Stimulated activated CD4-positive, alpha-beta T cell treated with anti-CD3 and anti-CD28 coated beads, Interleukin-15, amount 100 ng/mL, for 1 hour (primary cell): ENCODE measurements at places on chromosomes 5 and 9.
A peak's percentile ranks its signal among the peaks of the same experiment; 100 is the strongest.

DNA sequence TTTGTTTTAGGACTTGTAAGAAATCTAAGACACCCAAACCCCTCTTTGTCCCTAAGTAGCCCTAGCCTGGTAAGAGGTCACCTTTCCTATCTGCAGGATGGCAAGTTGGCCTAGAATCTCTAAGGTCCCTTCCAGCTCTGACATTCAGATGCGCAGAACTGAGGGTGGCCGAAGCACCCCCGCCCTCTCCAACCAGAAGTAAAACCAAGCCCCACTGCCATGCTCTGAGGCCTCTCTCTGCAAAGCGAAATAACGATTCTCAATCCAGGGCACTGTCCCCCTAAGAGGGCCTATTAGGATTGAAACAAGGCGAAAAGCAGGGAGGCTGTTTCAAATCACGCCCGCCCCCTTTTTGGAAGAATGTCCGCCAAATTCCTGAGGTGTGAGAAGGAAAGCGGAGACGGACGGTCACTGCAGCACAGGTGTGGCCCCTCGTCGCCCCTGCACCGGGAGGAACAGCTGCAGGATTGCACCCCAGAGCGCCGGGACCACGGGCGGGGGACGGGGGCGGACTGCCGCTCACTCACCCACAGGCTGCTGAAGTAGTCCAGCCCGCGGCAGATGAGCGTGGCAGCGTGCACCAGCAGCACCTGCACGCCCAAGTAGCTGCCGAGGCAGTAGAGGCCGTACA lies 824 bp downstream of the TMEM245 start:
- no peak for DNase-seq

DNA sequence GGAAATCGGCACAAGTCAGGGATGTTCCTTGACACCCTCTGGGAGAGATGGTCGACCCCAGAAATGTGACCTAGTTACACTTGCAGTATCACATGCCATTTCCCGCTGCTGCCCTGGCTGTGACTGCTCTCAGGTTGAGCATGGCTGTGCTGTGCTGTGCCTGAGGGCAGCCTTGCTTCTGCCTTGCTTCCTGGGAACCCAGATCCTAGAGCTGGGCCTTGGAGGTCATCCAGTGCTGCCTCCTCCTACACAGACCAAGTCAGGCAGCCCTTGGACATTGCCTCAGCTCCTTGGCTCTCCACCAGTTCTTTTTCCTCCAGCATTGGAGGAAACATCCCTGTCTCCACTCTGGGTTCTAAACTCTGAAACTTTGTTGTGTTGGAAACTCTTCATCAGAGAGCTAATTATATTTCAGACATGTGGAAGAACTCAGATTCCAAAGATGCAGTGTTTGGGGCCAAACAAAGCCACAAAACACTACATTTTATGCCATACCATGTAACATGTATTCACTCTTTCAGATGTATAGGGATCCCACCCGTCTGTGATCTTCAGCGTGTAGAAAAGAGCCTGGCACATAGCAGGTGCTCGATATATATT lies 6.1 kb downstream of the MAMDC2 start:
- DNase-seq: no peak

GRCh38 chr5:65271906-65272305 lies 209.8 kb downstream of the ADAMTS6 start:
- DNase-seq: no peak

- DNase-seq: no peak
Observed at GRCh38 chr5:173721601-173722232, 105.3 kb upstream of the BOD1 start.

DNA sequence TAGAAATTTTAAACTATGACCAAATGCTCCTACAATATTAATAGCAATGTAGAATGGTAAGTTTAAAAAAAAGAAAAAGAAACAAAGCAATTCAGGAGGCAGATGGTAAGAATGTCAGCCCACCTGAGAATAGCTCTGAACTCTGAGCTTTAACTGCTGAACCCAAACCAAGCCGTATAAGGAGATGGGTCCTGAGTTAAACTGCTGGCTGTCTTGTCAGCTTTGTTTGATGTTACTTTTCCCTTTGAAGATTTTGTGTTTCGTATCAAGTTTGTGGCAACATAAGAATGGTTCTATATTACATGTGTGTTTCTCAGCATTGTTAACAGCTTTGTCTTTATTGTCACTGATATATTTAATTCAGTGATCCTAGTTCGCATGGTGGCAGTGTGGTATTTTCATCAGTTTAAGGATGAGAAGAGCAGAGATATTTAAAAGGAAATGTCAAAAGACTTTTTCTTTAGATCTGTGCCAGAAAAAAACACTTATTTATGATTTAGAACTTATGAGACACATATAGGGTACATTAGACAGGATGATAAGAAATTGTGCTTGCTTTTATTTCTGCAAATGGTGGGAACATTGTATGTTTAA lies 390.1 kb downstream of the CCDC171 start:
- no peak for DNase-seq

- DNase-seq: no peak
Observed at GRCh38 chr9:621201-621855, 220.2 kb upstream of the DMRT1 start.

GRCh38 chr9:120894321-120895148 lies 17.5 kb upstream of the PHF19 start:
- DNase-seq: no peak

DNA sequence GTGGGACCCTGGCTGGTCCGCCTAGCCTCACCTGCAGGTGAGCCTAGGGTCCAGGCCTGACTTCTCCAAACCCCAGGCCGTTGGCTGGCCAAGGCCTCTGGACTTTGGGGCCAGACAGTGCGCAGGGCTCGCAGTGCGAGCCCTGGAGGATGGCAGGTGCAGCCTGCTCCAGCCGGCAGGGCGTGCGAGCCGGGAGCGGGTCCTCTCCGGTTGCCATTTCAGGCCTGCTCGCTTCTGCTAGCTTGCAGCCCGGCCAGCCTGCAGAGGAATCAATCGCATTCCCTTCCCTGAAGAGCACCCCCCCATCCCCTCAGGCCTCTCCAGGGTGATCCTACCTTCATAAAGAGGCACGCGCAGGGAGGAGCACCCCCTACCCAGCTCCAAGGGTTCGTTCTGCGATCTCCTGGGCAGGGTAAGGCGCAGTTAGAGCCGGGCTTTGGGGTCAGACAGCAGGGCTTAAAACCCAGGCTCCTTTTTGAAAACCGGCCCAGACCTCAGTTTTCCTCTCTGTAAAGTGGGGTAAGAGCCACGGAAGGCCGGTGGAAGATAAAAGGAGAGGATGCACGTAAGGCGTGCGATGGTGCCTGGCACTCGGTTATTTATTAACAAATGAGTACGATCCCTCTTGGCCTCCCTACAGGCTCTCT lies 6.2 kb downstream of the BARHL1 start:
- DNase-seq: no peak

DNA sequence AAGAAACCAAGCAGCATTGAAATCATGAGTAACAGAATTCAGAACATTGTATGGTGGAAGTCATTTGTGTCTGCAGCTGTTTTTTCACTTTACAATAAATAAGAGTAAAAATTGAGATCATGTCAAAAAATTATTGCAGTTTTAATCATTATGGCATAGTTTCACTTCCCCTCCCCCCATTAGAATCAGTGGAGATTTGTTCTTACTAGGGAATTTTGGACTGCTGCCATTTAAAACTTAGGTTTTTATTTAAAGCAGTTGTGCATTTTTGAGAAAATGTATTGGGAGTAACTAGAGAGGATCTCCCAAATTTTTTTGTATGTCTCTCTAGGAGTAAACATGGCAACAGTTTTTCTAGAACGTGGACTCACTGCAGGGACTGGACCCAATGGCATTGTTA lies 20.4 kb downstream of the GTF3C4 start:
- DNase-seq: no peak

DNA sequence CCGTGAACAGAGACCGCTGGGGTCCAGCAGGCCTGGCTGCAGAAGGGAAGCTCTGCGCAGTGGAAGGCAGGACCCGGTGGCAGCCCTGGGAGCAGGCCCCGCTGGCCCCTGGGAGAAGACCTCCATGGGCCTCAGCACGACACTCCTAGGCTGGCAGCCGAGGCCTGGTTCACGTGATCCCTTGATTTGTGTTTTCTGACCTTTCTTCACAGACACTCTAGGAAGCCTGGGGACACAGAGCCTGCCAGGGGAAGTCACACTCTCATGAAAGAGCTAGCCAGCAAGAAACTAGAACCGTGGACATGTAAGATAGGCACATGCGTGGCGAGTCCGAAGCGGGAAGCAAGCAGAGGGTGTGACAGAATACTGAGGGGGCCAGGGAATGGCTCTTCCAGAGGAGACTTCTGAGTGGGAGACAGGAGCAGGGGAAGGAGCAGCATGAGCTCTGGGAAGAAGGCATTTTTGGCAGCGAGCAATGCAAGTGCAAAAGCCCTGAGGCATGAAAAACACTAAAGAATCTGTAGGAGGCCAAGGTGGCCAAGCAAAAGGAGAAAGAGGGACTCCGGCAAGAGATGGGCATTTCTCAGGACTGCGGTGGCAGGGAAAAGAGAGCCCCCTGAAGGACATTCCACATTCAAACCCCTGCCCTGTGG lies 26.6 kb upstream of the IL17B start:
- no peak for DNase-seq

DNA sequence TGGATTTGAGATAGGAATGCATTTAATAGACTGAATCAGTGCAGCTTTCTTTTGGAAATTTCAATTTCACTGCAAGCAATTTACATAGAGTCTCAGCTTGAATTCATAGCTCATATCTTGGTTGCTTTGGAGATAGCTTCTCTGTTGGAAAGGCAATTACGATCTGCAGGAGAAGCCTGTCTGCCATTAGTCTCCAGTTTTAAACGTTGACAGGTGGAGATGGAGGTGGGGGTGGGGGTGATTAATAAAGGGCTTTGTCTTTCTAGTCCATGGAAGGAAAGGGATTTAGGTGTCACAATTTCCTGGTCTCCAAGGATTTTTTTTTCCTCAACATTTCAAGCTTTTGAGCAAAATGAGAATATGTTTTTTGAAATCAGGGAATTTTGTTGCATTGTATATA lies 184.7 kb downstream of the CARTPT start:
- no peak for DNase-seq

- DNase-seq: peak; percentile 16
Observed at GRCh38 chr9:22452415-22453010, 5.9 kb downstream of the DMRTA1 start.

DNA sequence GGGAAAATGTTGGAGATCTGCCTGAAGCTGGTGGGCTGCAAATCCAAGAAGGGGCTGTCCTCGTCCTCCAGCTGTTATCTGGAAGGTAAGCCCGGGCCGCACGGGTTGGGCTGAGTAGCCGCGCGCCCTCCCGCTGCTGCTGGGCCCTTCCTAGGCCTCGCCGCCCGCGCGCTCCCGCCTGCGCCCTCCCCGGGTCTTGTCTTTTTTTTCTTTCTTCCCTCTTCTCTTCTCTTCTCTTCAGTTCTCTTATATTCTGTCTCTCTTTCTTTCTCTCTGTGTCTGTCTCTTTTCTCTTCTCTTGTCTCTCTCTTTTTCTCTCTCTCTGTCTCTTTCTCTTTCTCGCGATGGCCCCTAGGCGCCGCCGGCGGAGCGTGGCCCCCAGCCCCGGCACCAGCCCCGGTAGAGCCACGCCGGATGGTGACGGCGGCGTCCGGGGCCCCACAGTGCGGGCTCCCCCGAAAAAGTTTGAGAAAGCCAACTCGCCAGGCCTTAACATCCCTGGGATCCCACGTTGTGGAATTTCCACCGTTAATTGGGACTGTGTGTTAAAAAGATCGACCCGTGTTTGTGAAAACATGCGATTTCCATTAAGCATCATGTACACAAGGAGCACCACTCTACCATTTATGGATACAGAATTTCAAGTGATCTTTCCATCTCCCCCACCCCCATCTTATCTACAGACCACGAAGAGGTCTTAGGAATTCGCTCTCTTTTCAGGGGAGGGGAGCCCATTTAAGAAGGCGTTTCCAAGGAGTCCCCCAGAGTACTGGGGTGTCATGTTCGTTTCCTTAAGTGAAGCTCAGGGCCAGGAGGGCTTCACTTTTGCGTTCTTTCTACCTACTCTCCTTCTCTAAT lies 616 bp downstream of the ABL1 start:
- no peak for DNase-seq

DNA sequence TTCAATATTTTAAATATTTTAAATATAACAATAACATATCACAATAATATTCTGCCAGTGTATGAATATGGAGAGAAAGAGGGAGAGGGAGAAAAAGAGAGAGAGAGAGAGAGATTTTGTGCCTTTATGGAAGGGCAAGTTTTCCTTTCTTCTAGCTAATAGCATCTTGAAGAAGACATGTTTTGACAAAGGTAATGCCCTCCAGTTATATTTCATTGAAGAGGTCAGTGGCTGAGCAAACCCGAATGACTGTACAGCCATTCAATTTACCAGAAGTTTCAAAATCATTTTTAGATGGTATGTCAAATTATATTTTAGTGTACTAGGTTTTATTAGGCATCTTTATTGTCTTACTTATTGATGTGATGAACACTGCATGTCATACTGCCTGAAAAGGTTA lies 139.3 kb downstream of the EMB start:
- no peak for DNase-seq

GRCh38 chr5:39104221-39104620 lies 30.0 kb upstream of the RICTOR start:
- DNase-seq: no peak

- no peak for DNase-seq
Observed at GRCh38 chr5:121421646-121422045, 430.0 kb upstream of the FTMT start.

DNA sequence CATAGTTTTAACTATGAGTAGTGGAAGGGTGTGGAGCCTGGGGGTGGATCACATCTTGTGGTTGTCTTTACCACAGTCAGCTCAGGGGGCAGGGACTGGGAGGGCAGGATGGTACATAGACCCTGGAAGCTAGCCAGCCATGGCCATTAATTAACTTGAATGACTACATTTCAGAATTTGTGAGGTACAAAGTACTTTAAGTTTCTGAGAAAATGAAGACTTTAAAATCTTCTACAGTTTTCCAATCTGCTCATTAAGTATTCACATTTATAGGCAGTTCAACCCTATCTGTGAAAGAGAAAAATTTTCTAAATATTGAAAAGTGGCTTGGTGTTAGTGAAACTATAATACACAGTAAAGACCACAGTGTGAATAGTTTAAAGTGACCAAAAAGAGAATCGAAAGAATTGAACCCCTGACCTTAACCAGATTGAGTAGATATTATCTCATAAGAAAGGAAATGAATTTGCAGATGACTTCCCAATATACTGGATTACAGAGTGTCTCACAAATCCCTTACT lies 234.2 kb upstream of the MEF2C start:
- DNase-seq: no peak
